Smooth muscle cell of the umbilical artery (primary cell): ENCODE measurements at places on chromosomes 16 and 17. TPM values are rescaled to one million over a fixed set of nuclear protein-coding genes. Genes with fewer than 3 reads are reported as not detected.

HASPIN gene
- total RNA-seq = 1.2 and 4.1 TPM in 2 replicates

CARHSP1 gene
- total RNA-seq = 74.7 and 87.9 TPM in 2 replicates

KCNH4 gene
- not detected in 2 replicates for total RNA-seq

TMEM114 gene
- total RNA-seq = not detected in 2 replicates

CD300LF gene
- not detected in 2 replicates for total RNA-seq

CD300E gene
- total RNA-seq = not detected in 2 replicates

KRT20 gene
- total RNA-seq = not detected in 2 replicates
